ENCODE measurements at places on chromosomes 1 and 21.

DNA sequence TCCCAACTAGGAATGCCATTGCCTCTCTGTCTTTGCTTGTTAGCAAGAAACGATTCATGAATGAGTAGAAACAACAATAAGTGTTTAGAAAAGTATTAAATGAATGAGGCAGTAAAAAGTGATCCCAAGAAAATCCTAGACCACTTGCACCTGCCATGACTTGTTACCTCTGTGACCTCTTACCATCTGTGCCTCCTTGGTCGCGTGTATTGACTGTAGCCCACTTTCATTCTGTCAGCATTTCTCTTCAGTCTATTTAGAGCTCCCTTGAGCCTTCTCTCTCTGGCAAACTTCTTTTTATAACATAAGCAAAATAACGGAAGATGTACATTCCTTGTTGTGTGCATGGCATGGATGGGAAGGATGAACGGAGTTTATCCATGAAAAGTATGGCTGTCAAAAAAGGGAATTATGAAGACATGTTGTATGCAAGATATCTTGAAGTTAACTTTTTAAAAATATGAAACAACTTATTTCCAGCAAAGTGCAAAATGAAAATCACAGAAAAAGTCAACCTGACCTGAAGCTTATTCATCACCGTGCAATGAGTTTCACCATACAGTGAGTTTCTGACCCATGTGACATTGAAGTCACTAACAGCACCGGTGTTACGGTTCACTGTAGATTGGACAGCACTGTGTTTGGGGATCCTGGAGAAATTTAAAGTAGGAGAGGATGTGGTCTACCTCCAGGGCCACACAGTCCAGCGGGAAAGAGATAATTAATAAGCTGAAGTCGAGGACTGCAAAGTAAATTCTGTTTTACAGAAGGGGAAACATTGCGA, 47.7 kb downstream of the KCNK1 start:
- DNase-seq, result no peak

DNA sequence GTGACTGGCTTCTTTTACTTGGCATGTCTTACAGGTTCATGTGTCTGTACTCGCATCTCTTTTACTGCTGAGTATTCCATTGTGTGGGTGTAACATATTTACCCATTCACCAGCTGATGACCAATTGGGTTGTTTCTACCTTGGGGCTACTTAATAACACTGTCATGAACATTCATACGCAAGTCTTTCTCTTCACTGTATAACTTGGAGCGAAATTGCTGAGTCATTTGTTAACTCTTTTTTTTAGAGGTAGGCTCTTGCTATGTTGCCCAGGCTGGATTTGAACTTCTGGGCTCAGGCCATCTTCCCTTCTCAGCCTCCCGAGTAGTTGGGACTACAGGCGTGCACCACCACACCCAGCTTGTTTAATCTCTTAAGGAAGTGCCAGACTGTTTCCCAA, 6.5 kb downstream of the PYCR2 start:
- no peak for DNase-seq

GRCh38 chr1:65264197-65264929, 45.0 kb upstream of the DNAJC6 start:
- peak; percentile 68 for DNase-seq

DNA sequence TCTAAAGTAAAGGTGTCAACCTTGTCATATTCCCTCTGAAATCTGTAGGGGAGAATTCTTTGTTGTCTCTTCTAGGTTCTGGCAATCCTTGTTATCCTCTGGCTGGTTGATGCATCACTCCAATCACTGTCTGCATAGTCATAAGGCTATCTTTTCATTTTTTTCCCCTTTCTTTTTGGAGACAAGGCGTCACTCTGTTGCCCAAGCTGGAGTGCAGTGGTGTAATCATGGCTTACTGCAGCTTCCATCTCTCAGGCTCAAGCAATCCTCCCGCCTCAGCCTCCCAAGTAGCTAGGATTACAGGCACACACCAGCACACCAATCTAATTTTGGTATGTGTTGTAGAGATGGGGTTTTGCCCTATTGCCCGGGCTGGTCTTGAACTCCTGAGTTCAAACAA, 12.9 kb downstream of the DPYD start:
- DNase-seq, result no peak

- DNase-seq, result no peak
Observed at GRCh38 chr1:215719552-215719951, 152.4 kb downstream of the KCTD3 start.

DNA sequence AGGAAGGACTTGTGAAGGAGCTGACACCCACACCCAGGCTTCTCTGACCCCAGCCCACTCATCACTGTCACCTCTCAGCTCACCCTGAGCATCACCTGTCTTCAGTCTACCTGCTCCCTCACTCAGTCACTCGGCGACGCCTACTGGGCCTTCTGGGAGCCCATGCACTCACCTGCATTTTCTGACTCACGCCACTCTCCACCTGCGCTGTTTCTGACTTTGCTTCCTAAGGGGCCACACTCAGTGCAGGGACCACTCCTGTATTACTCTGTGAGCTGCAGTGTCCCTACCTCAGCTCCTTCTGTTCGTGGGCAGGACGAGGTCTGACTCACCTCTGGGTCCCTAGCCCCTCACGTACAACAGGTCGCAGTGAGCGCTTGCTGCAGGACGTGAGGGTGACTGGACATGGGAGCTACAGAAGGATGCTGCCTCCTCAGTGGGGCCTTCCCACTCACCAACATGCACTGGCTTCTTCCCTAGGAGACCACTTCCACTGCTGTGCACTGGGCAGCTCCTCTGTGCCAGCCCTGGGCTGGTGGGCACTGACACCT, 102.3 kb downstream of the GLIS1 start:
- no peak for DNase-seq

DNA sequence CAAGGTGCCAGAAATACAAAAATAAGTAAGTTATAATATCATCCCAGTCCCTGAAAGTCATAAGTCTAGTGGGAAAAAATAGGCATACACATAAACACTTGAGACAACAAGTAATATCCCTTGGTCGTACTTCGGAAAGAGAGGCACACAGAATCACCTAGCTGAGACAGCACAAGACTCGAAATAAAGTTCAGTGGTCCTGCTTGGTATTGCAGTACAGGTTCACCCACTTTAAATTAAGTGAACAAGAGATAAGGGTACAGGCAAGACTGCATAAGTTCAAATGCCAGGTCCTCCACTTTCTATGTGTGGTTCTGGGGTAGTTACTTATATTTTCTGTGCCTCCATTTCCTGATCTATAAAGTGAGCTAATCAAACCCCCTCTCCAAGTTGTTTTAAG, 47.6 kb downstream of the SEC16B start:
- no peak for DNase-seq

- no peak for DNase-seq
Observed at GRCh38 chr1:27095576-27095975, 59.3 kb downstream of the SLC9A1 start.

GRCh38 chr1:11576109-11576875, 77.9 kb downstream of the FBXO2 start:
- no peak for DNase-seq

GRCh38 chr1:206690516-206690915, 5.8 kb downstream of the MAPKAPK2 start:
- peak; percentile 42 for DNase-seq

- DNase-seq, result no peak
Observed at GRCh38 chr1:13836136-13836535, 136.1 kb downstream of the PRDM2 start.

DNA sequence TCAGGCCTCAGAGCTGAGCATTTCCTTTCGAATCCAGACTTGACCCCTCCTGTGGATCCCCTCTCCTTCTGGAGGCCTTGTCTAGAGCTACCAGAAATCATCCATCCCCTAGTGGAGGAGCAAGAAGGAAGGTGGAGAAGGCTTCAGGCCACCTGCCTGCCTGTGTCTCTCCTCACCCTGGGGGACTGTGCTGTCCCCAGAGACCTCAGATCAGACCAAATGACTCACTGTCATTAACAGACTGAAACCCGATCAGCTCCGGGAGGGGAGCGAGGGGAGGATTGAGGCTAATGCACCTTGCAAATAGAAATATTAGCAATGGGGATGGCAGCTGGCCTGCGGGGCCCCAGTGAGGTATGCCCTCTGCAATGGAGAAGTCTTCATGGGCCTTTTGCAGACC, 2.1 kb downstream of the MYBPH start:
- no peak for DNase-seq

DNA sequence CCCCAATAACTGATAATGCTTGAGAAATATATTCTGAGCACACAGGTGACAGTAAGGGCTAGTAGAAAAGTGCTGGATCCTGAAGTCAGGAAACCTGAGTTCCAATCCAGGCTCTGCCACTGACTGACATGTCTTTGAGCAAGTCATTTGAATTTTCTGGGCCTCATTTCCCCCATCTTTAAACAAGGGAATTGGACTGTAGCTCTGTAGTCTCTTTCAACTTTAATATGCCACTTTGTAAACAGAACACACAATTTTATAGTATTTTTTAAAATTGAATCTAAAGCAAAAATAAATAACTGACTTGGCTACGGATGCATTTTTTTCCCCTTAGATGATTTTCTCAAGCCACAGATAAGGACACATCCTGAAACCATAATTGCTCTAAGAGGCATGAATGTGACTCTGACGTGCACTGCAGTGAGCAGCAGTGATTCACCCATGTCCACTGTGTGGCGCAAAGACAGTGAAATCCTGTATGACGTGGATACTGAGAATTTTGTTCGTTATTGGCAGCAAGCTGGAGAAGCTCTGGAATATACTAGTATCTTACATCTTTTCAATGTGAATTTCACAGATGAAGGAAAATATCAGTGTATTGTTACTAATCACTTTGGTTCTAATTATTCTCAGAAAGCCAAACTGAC, 37.0 kb downstream of the LRIG2 start:
- peak; percentile 8 for DNase-seq

DNA sequence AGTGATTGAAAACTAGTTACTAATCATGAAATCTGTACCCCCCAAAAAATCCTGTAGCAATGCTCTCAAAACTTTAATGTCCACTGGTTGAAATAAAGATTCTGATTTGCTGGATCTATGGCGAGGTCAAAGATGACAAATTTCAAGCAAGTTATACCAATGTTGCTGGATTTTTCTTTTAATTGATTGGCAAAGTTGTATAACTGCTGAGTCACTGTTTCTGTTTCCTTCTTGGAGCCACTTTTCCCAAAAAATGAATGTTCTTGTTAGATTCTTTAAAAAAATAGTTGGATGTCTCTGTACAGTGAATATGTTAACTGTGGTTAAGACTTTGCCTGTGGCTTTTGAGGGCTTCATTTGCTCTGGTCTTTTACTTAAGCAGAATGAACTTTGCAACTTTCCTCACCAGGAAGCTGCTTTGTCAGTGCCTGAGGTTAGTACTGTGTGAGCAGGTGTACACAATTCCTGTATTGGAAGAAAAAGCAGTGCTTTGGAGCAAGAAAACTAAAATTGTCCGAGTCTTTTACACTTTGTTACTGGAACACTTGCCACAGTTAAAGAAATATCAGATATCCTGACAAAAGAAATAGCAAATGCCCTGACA, 1211.9 kb downstream of the MRPL39 start:
- no peak for DNase-seq

- no peak for DNase-seq
Observed at GRCh38 chr1:206591226-206591625, 21.0 kb downstream of the EIF2D start.

DNA sequence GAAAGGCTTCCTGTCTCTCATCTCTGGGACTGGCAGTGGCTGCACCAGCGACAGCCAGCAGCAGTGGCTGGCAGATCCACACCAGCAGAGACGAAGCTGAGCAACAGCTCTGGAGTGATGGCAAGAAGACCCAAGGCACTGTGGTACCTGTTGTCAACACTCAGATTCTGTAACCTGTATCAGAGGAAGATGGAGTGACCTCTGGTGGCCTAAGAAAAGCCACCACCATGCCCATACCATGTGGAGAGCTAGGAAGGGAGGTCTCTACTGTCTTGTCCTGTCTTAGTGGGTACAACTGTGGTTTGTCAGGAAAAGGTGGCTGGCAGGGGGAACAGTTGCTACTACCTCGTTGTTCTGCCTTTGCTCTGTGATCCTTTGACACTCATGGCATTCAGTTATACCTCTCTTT, 22.5 kb upstream of the RHBDL2 start:
- no peak for DNase-seq

DNA sequence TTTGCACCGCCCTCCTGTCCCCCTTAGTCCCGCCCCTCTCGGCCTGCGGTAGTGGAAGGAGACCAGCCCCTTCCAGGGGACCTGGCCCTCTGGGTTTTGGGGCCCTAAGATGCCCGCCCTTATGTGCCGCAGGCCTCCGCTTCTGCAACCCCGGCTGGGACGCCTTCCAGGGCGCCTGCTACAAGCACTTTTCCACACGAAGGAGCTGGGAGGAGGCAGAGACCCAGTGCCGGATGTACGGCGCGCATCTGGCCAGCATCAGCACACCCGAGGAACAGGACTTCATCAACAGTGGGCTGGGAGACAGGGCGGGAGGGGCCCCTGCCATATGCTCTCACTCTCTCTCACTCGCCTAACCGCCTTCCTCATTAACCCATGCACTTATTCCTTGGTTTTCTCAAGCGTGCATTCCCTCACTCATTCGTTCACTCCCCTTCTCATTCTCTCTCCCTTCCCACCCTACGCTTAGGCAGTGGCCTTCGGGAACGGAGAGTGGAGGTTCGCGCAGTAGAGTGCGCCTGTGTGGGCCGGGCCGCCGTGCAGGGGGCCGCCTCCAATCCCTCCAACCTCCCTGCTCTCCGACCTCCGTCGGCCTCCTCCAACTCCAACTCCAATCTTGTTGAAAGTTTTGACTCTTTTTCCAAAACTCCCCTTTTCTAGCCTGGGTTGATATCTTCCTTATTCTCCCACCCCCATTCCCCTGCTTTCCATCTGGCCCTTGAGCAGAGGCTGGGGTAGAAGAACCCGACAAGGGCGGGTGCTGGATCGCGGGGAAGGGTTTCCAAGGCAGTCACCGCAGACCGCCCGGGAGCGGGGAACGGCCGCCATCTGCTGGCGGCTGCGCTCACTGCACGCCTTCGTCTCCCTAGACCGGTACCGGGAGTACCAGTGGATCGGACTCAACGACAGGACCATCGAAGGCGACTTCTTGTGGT, 15.2 kb downstream of the BCAN start:
- peak; percentile 86 for DNase-seq

DNA sequence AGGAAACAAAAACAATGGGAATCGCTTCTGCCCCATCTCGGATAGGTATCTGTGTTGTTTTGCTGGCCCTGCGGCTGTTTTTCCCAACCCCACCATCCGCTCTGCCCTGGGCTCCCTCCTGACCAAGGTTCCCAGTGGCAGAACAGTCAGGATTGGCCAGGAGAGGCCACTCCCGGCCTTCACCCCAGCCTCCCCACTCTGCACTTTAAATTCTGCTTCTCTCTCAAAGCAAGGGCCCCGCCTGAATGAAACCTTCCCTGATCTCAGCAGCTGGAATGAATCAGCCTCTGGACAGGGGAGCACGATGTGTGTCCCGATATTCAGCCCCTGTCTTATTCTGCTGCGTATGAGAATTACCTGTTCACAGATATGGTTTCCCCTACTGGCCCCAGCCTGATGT, 16.3 kb downstream of the C1orf115 start:
- DNase-seq, result no peak

- DNase-seq, result no peak
Observed at GRCh38 chr1:96588416-96588995, 133.1 kb upstream of the PTBP2 start.

DNA sequence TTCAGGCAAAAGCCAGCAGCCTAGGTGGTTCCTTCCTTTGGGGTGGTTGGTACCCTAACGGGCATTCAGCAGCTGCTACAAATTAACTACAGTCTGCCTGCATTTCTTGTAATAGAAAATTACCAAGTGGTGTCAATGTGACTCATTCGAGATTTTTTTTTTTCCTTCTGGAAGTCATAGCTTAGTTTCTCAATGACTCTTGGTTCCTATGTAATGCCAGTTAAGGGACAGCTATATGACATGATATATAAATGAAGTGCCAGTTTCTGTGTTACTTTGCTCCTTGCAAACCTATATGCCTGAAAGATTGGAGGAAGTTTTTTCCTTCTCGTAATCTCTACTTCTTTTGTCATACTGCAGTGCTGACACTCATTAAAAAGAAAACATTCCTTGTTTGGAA, 2.6 kb downstream of the MGST3 start:
- no peak for DNase-seq

Data from midbrain (tissue), 1 donor.